ENCODE measurements at places on chromosomes 1 and 21. TPM values are rescaled to one million over a fixed set of nuclear protein-coding genes. Genes with fewer than 3 reads are reported as not detected.

Gene RNU1-2
- under 0.01 TPM for total RNA-seq

Gene ACAP3
- total RNA-seq: 28.4 TPM

Gene TMPRSS15
- total RNA-seq: not detected

Gene C1orf87
- total RNA-seq: not detected

Gene RGS18
- total RNA-seq: not detected

Gene SYT2
- not detected for total RNA-seq

Gene CLCA1
- not detected for total RNA-seq

Gene MFSD2A
- 2.8 TPM for total RNA-seq

Gene LDLRAD2
- total RNA-seq: not detected

Gene BNIPL
- 0.17 TPM for total RNA-seq

Gene PTPN22
- not detected for total RNA-seq

Gene PLA2G5
- total RNA-seq: 7.5 TPM

Gene KCNT2
- 8.2 TPM for total RNA-seq

Gene SAMD13
- total RNA-seq: 1.2 TPM

Gene CBR3
- total RNA-seq: 7.4 TPM

Gene CD53
- not detected for total RNA-seq

Gene HCN3
- 1.2 TPM for total RNA-seq

Gene NOC2L
- 42.0 TPM for total RNA-seq

Gene RAB25
- total RNA-seq: not detected

Gene FCMR
- total RNA-seq: not detected

Gene TRIM63
- not detected for total RNA-seq

Gene CASQ2
- total RNA-seq: not detected

Gene CCT8
- total RNA-seq: 154 TPM

Gene MORN1
- total RNA-seq: 4.8 TPM

Gene CENPL
- 2.3 TPM for total RNA-seq

Gene KLF17
- not detected for total RNA-seq

Gene BARHL2
- total RNA-seq: not detected

Gene ZNF669
- 9.2 TPM for total RNA-seq

Gene MPL
- total RNA-seq: not detected

Gene TEDDM1
- total RNA-seq: not detected

Gene NR0B2
- not detected for total RNA-seq

Gene DSCAM
- total RNA-seq: not detected

Gene F5
- total RNA-seq: not detected

Gene WNT4
- total RNA-seq: 1.1 TPM

Gene GUCA2A
- total RNA-seq: not detected

Gene FCER1A
- total RNA-seq: not detected

Gene RNF186
- total RNA-seq: not detected

Gene KRTAP7-1
- not detected for total RNA-seq

Gene INPP5B
- 15.8 TPM for total RNA-seq

Gene MATN1
- total RNA-seq: under 0.01 TPM

Gene THEM5
- total RNA-seq: not detected

Gene OR2T35
- total RNA-seq: not detected

Gene KCNK2
- 17.9 TPM for total RNA-seq
